Activated T-cell treated with anti-CD3 and anti-CD28 coated beads, Interleukin-2, amount 50 U/mL, for 48 hours (primary cell): ENCODE measurements at places on chromosomes 3 and 15.

- no peak for DNase-seq
Observed at GRCh38 chr3:102827386-102827785, 392.6 kb downstream of the ZPLD1 start.

DNA sequence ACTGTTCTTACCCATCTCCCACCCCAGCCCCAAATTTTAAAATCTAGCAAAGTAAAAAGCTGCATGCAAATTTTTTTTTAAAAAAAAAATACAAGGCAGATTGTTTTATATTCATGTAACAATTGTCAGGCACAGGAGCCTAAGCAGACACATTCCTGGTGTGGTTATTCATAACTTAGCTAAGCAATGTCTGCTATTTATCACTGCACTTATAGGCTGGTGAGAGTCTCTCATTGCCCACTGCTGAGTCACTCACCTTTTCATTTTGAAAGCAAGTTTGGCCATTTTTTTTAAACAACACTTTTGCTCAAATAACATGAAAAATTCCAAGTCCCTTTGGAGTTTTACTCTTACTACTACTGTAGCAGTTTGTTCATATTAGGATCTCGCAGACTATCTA is 413.9 kb downstream of the RBMS3 start:
- DNase-seq: no peak

DNA sequence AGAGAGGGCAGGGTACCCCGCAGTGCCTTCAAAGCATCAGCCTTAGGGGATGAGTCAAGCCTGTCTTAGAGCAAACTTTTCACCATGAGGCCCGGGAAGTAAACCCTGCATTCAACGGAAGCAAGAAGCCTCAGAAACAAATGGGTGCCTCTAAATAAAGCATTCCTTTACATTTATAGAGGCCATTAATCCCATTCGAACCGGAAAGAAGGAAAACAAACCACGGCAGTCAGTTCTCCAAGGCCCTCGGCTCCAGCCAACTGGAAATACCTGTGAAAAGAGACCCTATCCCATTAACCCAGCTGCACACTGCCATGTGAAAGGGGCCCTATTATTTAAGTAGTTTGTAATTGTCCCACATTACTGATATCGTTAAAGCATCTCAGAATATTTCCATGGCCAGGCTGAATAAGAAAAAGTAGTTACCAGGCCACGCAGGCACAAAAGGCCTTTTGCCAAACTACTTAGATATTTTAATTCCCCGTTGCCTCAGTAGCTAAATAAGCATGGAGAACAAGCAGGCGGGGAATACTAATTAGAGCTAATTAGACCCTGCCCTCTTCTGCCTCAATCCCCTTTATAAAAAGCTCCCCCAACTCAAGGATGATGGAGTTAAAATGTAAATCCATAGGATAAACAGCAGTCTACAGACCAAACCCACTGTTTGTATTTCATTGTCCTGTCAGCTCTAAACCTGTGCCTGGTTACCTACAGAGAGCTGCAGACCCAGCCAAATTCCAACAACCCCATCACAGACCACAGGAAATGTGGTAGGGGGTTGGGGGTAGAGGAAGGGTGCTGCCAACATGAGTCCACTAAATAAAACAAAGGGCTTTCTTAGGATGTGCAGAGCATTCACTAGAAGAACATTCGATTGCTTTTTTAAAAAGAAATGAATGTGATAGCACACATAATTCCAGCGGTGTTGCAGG is 4.1 kb downstream of the ITGB5 start:
- no peak for DNase-seq

DNA sequence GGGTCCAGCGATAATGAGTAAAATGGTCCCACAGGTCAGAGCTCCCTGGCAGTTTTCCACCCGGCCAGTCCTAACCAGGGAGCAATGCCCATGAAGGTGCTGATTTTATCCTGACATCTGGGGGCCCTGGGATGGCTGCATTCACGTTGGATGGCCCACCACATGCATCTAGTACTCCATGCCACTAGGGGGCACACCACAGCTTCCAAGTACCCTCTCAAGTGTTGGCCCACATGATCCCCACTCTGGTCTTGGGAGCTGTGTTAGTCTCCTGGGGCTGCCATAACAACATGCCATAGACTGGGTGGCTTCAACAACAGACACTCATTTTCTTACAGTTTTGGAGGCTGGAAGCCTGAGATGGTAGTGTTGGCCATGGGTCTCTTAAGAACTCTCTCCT is 225.5 kb downstream of the SLCO3A1 start:
- peak; percentile 51 for DNase-seq

DNA sequence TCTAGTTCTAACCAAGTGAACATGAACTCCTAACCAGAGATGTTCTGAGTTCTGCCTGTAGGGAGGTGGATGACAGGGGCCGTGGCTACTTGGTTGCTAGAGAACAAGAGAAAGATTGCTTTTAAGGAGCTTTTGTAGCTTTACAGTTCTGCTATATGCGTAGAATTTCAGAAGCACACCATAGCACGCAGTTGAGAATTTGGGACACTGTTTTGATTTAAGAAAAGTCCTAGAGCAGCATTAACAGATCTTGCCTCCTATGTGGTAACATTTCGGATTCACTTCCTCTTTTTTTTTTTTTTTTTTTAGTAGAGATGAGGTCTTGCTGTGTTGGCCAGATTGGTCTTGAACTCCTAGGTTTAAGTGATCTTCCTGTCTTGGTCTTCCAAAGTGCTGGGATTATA is 181.7 kb downstream of the TCF12 start:
- no peak for DNase-seq

DNA sequence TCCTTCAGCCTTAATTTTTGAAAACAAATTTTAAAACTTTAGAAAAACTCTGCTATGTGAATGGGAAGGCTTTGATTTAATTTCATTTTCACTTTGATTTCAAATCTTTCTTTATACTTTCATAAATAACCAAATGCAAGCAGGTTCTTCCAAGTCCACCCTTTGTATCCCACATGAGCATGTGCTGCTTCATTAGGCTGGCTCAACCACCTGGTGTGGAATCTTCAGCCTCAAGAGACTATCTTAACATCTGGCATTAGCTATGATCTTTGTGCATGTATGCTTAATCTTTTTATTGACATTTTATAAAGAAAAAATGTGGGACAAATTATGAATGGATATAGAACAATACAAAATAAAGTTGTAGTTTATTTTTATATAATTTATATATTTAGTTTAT is 81.8 kb upstream of the MLF1 start:
- DNase-seq: no peak
